ENCODE measurements at places on chromosomes 7 and 10.

DNA sequence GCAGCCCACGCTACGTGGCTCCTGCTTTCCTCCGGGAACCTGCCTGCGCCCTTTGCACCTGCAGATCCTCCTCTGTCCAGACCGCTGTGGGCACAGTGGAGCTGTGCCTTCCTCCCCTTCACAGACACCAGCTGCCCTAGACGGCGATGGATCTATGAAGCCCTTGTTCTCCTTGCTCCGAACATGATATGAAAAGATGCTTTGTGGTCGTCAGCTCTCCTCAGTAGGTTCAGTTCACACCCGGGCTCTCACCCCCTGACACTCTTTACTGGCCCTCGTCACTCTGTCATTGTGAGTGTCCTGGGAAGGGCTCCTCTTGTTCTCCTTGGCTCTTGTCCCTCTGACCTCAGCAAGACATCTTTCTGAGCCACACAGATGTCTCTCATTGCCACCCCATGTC, 4.2 kb downstream of the ZNF488 start:
- DNase-seq, result no peak

DNA sequence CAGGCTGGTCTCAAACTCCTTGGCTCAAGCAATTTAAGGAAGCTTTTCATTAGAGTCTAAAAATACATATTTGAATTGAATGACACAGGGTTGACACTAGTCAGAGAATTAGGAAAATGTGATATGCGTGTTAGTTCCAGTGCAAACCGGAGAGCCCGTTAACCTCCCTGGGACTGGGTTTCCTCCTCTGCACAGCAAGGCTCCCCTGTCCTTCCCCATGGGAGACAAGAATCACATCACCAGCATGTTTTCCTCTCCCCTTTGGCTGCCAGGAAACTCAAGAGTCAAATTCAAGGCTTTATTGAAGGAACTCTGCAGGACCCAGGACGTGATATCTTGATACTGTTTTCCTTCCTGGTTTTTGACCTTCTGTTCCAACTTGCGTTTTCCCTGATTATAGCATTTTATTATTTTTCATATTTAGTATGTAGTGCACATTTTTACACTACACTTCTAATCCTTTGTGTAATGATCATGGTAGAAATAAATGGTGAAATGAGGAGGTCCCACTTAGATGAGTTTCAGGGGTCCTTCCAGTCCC, 24.9 kb downstream of the GSTO2 start:
- no peak for DNase-seq

DNA sequence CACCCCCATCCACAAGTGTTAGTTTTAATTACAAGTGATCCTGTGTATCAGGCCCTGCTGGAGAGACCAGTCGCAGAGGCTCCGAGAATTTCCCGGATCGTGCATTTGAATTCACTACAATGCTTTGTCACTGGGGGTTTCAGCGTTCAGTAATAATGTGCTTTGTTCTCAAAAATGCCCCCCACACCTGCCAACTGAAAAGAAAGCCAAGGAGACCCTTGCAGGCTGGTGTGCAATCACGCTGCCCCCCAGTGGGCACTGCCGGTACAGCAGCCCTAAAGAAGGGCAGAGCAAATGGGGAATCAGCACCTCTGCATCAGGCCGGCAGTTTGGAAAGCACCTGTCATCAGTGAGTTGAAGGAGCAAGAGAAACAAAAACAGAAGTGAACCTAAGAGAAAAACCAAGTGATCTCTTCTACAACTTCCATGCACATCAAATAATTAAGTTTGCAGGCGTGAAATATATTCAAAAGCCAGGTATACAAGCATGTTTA, 177.6 kb downstream of the PARD3 start:
- peak; percentile 42 for DNase-seq

- DNase-seq, result no peak
Observed at GRCh38 chr7:41809940-41810576, 107.2 kb upstream of the INHBA start.

GRCh38 chr7:124918662-124919061, 11.0 kb downstream of the POT1 start:
- no peak for DNase-seq

DNA sequence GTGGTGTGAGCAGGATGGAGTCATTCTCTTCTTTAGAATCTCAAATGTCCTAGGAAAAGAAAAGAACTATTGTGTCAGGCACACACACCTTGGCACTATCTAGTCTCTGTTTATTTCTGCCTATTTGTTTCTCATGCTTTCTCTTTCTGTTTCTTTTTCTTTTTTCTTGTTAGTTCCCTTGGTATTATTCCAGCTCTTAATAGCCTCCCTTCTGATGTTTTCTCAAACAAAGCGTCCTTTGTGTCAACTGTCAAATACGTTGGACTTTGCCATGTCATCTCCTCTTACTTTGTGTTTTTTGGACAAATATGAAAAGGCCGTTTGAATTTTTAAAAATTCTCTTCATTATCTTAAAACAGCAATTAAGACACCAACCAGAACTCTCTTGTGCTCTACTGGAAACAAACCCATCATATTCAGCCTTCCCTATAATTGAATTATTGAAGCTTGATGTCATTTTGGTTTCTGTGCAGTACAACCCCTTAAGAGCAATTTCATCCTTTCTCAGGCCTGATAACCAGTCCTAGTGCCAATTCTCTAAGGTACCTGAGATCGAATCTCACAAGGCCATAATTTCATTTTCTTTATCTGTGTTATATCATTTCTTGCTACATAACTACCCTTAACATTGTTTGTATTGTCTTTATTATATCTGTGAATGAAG, 497.8 kb upstream of the NRP1 start:
- no peak for DNase-seq

- DNase-seq, result peak; percentile 23
Observed at GRCh38 chr7:3897430-3898372, 596.6 kb downstream of the SDK1 start.

DNA sequence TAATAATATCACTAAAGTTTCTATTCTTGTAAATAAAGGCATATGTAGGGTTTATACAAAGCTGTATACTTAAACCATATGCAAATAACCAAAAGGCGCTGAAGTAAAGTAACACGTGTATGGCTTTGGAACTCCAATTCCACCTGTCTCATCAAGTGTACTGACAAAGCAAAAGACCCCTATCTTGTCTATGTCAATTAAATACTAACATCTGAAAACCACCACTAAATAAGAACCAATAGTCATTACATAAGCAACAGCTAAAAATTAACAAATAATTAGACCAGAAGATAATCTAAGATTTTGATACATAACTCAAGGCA, 93.9 kb downstream of the KMT2C start:
- no peak for DNase-seq

- no peak for DNase-seq
Observed at GRCh38 chr7:116045532-116045931, 15.0 kb upstream of the TFEC start.

- no peak for DNase-seq
Observed at GRCh38 chr7:103690242-103690974, 244.4 kb upstream of the SLC26A5 start.

- DNase-seq, result no peak
Observed at GRCh38 chr10:90047243-90047729, 345.9 kb downstream of the KIF20B start.

DNA sequence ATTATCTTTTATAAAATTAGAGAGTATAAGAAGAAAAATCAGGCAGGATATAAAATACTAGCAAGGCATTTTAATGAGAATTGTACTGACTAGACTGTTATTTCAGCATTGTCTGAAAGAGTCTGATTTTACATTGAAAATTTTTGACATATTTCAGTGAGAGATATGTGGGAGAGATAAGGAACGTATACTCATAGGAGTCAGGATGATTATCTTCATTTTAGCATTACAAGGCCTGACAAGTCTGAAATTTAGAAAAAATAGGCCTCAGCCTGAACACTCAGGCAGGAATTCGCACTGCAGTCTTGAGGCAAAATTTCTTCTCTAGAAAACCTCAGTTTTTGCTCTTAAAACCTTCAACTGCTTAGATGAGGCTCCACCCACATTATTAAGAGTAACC, 386.0 kb downstream of the HGF start:
- DNase-seq, result no peak

GRCh38 chr7:132544025-132544424, 32.2 kb downstream of the PLXNA4 start:
- no peak for DNase-seq

DNA sequence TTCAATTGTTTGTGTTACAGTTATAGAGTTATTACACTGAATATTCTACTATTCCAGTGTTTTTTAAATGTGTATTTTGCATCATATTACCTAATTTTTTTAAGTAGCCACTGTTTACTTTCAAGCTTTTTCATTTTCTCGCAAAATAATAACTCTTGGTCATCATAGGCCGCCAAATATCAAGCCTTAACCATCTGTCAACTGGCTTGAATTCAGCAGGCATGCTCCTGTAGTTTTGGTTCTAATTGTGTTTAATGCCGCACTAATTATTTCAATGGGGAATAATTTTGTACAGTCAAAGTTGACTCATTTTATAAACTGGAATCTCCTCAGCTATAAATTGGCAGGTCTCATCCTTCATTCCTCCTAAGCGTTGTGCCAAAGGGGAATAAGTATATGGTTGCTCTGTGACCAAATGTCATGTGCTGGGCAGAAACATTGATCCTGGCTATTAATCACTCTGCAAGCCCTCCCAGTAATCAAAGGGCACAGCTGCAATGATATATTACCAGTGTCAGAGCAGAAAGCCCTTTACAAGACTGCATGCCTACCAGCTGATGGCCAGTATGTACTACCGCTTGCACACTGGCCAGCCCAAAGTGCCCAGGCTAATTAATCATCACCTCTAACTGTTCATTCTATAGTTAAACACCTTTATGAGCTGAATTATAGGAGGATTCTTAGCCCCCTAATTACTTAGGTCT, 74.8 kb downstream of the SKAP2 start:
- no peak for DNase-seq

DNA sequence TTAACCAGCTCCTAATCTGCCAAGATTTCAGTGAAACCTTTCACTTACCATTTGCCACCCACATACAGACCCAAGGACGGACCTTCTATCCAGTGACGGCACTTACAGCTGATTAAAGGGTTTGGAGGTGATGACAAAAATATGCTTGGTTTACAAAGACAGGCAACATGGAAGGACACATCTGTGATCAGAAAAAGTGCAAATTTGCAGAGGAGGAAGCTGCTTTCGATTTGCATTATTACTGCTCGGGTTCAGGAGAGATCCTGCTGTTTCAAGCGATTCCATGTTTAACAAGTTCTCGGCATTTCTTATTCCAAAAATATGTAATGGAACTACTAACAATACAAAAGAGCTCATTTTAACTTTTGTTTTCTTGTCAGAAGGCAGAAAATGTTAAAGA, 109.0 kb downstream of the JAZF1 start:
- DNase-seq, result no peak

- no peak for DNase-seq
Observed at GRCh38 chr10:88159127-88159829, 295.9 kb downstream of the PTEN start.

GRCh38 chr7:64907641-64908326, 4.7 kb downstream of the ZNF273 start:
- no peak for DNase-seq

DNA sequence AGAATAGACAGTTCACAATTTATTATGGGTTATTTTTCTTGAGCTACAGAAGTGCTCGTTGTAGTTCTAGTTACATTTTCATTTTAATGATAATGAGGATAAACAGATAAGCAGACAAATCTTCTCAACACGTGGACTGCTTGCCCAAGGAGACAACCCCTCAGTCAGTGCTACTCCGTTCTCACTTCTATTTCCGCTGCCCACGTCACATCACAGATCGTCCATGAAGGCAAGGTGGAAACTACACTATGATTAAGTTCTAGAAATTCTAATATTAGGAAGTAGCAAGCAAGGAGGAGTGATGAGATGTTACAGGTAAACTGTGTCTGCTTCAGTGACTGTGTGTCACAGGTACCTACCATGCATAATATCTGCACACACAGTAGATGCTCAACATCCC, 210.5 kb downstream of the CHCHD3 start:
- no peak for DNase-seq

DNA sequence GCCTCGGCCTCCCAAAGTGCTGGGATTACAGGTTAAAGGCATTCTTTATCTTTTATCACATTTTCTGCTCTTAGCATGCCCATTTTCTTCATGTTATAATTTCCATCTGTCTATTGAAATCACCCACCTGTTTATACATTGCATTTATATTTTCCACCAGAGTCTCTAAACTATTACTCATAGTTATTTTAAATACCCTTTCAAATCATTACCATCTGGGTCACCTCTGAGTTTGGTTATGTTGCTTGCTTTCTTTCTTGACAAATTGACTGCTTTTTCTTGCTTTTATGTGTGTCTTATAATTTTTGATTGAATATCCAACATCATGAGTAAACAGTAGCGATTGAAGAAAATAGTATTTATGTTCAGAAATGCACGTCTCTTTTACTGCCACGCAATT, 71.4 kb downstream of the TMEM270 start:
- no peak for DNase-seq

DNA sequence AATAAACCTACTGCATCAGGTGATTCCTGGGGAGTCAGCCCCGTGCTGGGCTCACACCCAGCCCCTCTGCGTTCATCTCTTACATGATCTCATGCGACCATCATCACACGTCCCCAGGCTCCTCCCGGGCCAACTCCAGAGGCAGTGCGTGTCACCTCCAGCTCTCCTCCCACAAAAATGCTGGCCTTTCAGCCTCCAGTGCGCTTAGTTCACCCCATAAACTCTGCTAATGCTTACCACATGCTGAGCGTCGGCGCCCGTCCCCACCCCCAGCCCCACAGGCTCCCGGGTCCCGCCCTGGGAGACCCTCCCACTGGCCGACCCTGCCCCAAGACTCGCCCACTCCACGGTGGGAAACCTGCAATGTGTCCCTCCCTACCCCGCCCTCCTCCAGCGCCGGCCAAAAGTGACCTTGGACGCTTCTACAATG, 816 bp upstream of the SDK1 start:
- DNase-seq, result no peak

GRCh38 chr10:132396494-132397035, 435 bp upstream of the PWWP2B start:
- peak; percentile 61 for DNase-seq

- no peak for DNase-seq
Observed at GRCh38 chr10:79393924-79394610, 46.8 kb downstream of the PPIF start.

DNA sequence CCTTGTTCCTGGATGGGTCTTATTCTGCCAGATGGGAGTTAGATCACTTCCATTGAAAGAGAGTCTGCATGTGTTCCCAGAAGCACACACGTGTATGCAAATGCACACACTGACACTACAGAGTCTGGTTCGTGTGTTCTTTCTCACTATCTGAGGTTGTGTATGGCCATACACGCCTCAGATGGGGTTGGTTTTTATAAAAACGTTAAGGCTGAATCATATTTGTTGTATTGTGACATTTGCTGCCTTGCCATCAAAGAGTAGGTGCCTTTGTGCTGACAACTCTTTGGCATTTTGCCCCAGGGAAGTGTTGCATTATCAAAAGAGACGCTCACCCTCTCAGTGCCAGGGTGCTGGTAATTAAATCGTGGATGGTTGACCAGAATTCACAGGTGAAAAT, 37.7 kb upstream of the HDAC9 start:
- no peak for DNase-seq

DNA sequence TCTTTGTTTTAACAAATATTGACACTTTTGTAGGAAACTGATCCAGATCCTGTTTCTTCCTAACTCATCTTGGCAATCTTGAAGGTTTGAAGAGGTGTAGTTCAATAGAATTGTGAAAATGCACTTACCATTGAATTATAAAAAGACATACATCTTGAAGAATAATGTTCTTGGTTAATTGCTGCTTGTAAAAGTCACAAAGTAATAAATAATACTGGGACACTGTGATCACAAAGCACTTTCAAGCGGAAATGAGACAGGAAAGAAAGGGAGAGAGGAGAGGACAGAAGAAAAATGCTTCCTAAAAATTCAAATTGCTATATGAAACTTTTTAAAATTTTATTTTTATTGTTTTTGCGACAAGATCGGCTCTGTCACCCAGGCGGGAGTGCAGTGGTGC, 15.2 kb upstream of the NFE2L3 start:
- DNase-seq, result no peak

- DNase-seq, result no peak
Observed at GRCh38 chr10:86261941-86262687, 104.5 kb downstream of the GRID1 start.

Measured in activated T-helper 9 cell treated with anti-CD3 and anti-CD28 coated beads, Interleukin-2, amount 50 U/mL, for 16 hours (primary cell).